ENCODE measurements at places on chromosomes 7 and 10.

- DNase-seq, result peak; percentile 4
These were observed 458.8 kb downstream of the SORCS1 start for GRCh38 chr10:106705681-106706100.

GRCh38 chr7:3956949-3957348 lies 655.9 kb downstream of the SDK1 start:
- DNase-seq, result no peak

- no peak for DNase-seq
These were observed 17.1 kb downstream of the SLC26A3 start for GRCh38 chr7:107785926-107786325.

- DNase-seq, result no peak
These were observed 34.4 kb upstream of the ARHGAP12 start for GRCh38 chr10:31962826-31963588.

GRCh38 chr7:42730586-42730985 lies 181.3 kb downstream of the C7orf25 start:
- no peak for DNase-seq

DNA sequence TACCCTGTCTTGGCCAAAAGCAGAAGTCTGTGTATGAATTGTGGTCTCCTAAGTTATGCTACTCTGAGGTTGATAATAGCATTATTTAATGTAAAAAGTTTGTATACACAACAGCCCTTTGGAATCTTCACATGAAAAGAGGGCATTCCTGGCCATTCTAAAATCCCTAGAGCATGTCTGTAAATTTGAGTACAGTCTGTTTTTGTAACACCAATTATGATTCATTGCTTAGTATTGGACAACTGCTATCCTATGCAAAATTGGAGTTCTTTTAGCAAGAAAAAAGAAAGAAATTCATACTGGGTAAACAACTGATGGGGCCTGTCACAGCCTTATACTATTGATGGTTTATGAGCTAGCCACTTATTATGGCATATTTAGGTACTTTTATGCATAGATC lies 10.2 kb downstream of the CUTC start:
- DNase-seq, result no peak

GRCh38 chr7:108384716-108385483 lies 71.3 kb downstream of the NRCAM start:
- no peak for DNase-seq
